ENCODE measurements at places on chromosomes 1 and 21.

- DNase-seq = peak; percentile 90
Observed at GRCh38 chr1:153572569-153573015, 6.9 kb upstream of the S100A2 start.

GRCh38 chr1:209513226-209513625 lies 70.3 kb upstream of the CAMK1G start:
- peak; percentile 26 for DNase-seq

DNA sequence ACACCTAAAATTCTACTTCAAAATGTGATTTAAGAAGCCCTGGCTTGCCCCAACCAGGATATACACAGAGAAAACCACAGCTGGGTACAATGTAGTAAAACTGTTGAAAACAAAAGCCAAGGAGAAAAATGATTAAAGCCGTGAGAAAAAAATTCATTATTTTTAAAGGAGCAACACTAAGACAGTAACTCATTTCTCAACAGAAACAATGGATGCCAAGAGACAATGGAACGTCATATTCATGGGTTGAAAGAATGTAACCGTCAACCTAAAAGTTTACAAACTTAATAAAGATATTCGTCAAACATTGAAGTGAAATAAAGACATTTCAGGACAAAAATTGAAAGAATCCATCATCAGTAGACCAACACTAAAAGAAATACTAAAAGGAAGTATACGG lies 340.9 kb downstream of the KIF26B start:
- no peak for DNase-seq

GRCh38 chr1:186310307-186310706 lies 64.7 kb downstream of the TPR start:
- DNase-seq = no peak

All from RPMI8226 (cell line).